ENCODE measurements at places on chromosomes 16 and 17.

GRCh38 chr16:81210807-81211206 lies 27.7 kb upstream of the BCO1 start:
- no peak for DNase-seq
- H3K4me1 ChIP-seq = no peaks in the 10 kb centered on the region
- no peak overlapping the region for H3K27ac ChIP-seq
- no peak overlapping the region for H3K4me3 ChIP-seq

- H3K27ac ChIP-seq = no peak overlapping the region
- no peaks in the 10 kb centered on the region for H3K4me1 ChIP-seq
- no peaks in the 10 kb centered on the region for H3K36me3 ChIP-seq
- no peak for DNase-seq
Observed at GRCh38 chr16:2350500-2350899, 10.0 kb upstream of the ABCA3 start.

- no peak overlapping the region for H3K27ac ChIP-seq
- no peak for DNase-seq
- H3K4me1 ChIP-seq = no peaks in the 10 kb centered on the region
- no peaks in the 10 kb centered on the region for H3K36me3 ChIP-seq
- no peaks in the 10 kb centered on the region for H3K27me3 ChIP-seq
Observed at GRCh38 chr16:47056688-47057629, 83.5 kb upstream of the DNAJA2 start.

DNA sequence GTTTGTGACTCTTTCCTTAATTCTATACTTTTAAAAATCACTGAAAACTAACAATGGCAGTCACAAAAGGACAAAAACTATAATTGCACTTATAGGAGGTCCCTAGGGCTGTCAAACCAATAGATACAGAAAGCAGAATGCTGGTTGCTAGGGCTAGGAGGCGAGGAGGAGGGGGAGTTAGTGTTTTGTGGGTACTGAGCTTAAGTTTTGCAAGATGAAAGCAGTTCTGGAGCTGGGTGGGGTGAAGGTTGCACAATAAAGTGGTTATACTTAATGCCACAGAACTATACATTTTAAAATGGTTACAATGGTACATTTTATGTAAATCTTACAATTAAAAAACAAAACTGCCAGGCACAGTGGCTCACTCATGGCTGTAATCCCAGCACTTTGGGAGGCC lies 27.3 kb downstream of the NUBP1 start:
- no peaks in the 10 kb centered on the region for H3K4me1 ChIP-seq
- no peak overlapping the region for H3K4me3 ChIP-seq
- DNase-seq = no peak

- H3K4me3 ChIP-seq = no peak overlapping the region
- peaks cover 4% of the 10 kb centered on the region for H3K4me1 ChIP-seq
- H3K36me3 ChIP-seq = no peaks in the 10 kb centered on the region
- H3K27ac ChIP-seq = no peak overlapping the region
Observed at GRCh38 chr16:53937161-53937880, 233.4 kb downstream of the FTO start.

DNA sequence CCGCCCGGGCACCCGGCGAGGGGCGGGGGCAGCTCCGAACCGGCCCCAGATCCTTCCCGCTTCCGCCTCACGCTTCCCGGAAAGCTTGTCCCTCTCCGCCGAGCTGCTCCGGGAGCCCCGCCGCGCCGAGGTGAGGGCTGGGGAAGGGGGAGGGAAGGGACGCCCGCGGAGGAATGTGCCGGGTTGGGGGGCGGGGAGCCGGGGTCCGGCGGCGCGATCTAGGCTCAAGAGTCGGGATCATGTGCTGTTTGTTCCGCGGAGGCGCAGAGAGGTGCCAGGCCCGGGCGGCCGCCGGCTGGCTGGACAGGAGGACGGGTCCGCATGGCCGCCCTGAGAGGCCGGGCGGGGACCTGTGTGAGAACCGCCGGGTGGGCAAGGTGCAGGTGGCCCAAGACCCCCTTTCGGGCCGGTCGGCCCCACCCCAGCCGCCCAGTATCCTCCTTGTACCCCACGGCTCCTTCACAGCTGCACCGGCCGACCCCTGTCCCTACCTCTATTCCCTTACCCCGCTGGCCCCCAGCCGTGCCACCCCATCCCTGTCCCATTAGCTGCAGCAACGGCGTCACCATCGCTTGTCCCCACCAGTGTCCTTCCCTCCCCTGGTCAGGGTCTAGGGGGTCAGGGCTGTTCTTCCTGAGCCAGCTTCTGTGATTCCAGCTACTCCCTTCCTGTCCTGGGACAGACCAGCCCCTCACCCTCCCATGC lies 429 bp downstream of the KIF1C start:
- DNase-seq = no peak
- peaks cover 21% of the 10 kb centered on the region for H3K36me3 ChIP-seq
- peaks cover 32% of the 10 kb centered on the region for H3K4me1 ChIP-seq
- peak overlapping the region; percentile 92 for H3K27ac ChIP-seq
- H3K27me3 ChIP-seq = no peaks in the 10 kb centered on the region

GRCh38 chr17:73340093-73340596 lies 28.3 kb upstream of the CDC42EP4 start:
- DNase-seq = no peak
- H3K27ac ChIP-seq = peak overlapping the region; percentile 88
- H3K36me3 ChIP-seq = no peaks in the 10 kb centered on the region
- H3K27me3 ChIP-seq = no peaks in the 10 kb centered on the region
- H3K4me1 ChIP-seq = peaks cover 57% of the 10 kb centered on the region
- no peak overlapping the region for H3K4me3 ChIP-seq

- H3K36me3 ChIP-seq = no peaks in the 10 kb centered on the region
- H3K4me3 ChIP-seq = no peak overlapping the region
- DNase-seq = no peak
- no peaks in the 10 kb centered on the region for H3K4me1 ChIP-seq
- no peaks in the 10 kb centered on the region for H3K27me3 ChIP-seq
Observed at GRCh38 chr17:58974354-58974753, 132.3 kb downstream of the TRIM37 start.

DNA sequence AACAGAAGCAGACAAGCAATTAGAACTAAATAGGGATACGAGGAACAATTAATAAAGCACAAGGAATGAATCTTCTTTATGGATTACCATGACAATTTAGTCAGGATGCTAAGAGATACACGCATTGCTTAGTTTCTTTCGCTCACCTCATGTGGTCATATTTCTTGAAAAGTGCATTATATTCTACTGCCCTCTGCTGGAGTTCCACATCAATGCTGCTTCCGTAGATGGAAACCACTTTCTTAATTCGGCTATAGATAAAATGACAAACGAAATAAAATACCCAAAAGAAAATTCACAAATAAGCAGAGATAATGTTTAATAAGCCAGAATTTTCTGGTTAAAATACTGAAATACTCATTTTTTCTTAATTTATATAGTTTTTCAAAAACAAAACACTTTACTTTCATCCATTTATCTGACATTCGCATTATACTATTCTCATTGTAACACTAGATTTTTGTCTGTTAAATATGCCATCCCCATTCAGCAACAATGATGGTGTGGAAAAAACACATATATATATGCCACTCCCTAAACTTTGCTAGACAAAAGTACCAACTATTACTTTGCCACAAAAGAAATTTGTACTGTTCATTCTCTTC lies 22.0 kb upstream of the PHLPP2 start:
- no peaks in the 10 kb centered on the region for H3K4me1 ChIP-seq
- H3K27ac ChIP-seq = no peak overlapping the region
- H3K36me3 ChIP-seq = peaks cover 67% of the 10 kb centered on the region
- DNase-seq = no peak
- H3K27me3 ChIP-seq = no peaks in the 10 kb centered on the region
- no peak overlapping the region for H3K4me3 ChIP-seq

GRCh38 chr17:32551186-32551955 lies 64.6 kb downstream of the CDK5R1 start:
- no peaks in the 10 kb centered on the region for H3K4me1 ChIP-seq
- H3K27me3 ChIP-seq = no peaks in the 10 kb centered on the region
- no peaks in the 10 kb centered on the region for H3K36me3 ChIP-seq
- no peak for DNase-seq
- H3K27ac ChIP-seq = no peak overlapping the region

- H3K4me3 ChIP-seq = no peak overlapping the region
- no peak for DNase-seq
- H3K27me3 ChIP-seq = no peaks in the 10 kb centered on the region
- no peaks in the 10 kb centered on the region for H3K36me3 ChIP-seq
- no peak overlapping the region for H3K27ac ChIP-seq
- H3K4me1 ChIP-seq = no peaks in the 10 kb centered on the region
Observed at GRCh38 chr16:6081320-6081976, 983.9 kb upstream of the EEF2KMT start.

GRCh38 chr17:44915862-44916780 lies 821 bp upstream of the GFAP start:
- peak overlapping the region; percentile 81 for H3K27ac ChIP-seq
- H3K4me1 ChIP-seq = peaks cover 13% of the 10 kb centered on the region
- H3K4me3 ChIP-seq = no peak overlapping the region
- H3K36me3 ChIP-seq = no peaks in the 10 kb centered on the region
- no peaks in the 10 kb centered on the region for H3K27me3 ChIP-seq
- no peak for DNase-seq

GRCh38 chr16:86498671-86499439 lies 11.5 kb upstream of the FOXF1 start:
- peaks cover 46% of the 10 kb centered on the region for H3K27me3 ChIP-seq
- no peak overlapping the region for H3K27ac ChIP-seq
- no peak for DNase-seq
- H3K4me3 ChIP-seq = peak overlapping the region; percentile 49

- H3K27me3 ChIP-seq = no peaks in the 10 kb centered on the region
- no peak overlapping the region for H3K4me3 ChIP-seq
- H3K36me3 ChIP-seq = no peaks in the 10 kb centered on the region
- H3K27ac ChIP-seq = no peak overlapping the region
Observed at GRCh38 chr16:82043680-82044584, 8.9 kb downstream of the HSD17B2 start.

- DNase-seq = no peak
- H3K27ac ChIP-seq = no peak overlapping the region
- H3K27me3 ChIP-seq = no peaks in the 10 kb centered on the region
Observed at GRCh38 chr17:17440938-17441675, 35.7 kb upstream of the MED9 start.

DNA sequence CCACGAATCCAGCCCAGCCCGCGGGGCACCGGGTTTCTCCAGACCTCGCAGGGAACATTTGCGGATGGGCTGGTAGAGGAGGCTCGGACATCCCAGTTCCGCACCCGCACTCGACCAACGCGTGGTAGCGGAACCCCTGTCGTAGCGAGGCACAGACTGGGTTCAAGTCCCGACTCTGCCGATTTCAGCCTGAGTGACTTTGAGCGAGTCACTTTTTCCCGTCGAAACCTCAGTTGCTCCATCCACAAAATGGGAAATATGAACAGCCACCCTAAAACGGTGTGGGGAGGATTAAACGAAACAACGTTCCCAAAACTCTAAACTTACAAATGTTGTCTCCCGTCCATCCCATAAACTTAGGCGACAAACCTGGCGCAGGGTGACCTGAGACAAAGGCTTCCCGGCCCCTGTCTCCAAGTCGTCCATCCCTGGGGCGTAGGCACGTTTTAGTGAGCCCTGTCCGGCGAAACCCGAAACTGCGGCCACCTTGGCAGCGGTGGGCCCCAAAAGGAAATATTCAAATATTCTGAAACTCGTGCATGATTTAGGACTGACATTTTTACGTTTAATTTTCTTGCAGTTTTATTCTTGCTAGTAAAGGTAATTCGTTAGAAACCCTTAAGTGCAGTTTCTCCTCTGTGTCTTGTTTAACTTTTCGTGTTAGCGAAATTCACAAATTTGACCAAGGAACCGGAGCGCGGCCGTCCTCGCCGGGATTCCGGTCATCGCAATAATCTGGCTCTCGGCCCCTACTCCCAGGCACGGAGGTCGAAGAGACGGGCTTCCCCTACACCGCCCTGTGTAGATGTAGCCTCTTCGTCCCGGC lies 1.9 kb upstream of the MLLT6 start:
- H3K36me3 ChIP-seq = no peaks in the 10 kb centered on the region
- H3K4me1 ChIP-seq = no peaks in the 10 kb centered on the region
- no peak for DNase-seq

DNA sequence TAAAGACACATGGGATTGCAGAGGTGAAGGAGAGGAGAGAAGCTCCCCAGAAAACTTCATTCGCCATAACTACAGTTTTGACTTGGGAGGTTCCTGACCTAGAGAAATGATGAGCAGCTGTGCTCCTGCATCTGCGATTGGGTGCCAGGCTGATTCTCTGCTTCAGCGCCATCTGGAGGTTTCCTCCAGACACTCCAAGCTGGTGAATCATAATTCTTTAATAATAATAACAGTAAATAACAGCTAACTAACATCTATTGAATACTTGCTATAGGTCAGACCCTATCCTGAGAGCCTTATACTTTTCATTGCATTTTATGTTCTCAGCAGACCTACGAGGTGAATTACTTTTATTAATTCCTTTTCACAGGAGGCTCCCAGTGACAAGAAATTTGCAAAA lies 575.8 kb downstream of the TOX3 start:
- no peaks in the 10 kb centered on the region for H3K4me1 ChIP-seq
- no peaks in the 10 kb centered on the region for H3K36me3 ChIP-seq
- H3K27ac ChIP-seq = no peak overlapping the region
- no peaks in the 10 kb centered on the region for H3K27me3 ChIP-seq
- no peak for DNase-seq
- no peak overlapping the region for H3K4me3 ChIP-seq

- no peaks in the 10 kb centered on the region for H3K4me1 ChIP-seq
- no peak for DNase-seq
- H3K27me3 ChIP-seq = no peaks in the 10 kb centered on the region
Observed at GRCh38 chr17:56222255-56222654, 69.0 kb downstream of the ANKFN1 start.

- no peak for DNase-seq
- no peaks in the 10 kb centered on the region for H3K27me3 ChIP-seq
- H3K36me3 ChIP-seq = peaks cover 21% of the 10 kb centered on the region
- H3K4me1 ChIP-seq = peaks cover 21% of the 10 kb centered on the region
- H3K4me3 ChIP-seq = no peak overlapping the region
Observed at GRCh38 chr16:68328860-68329390, 18.1 kb downstream of the PRMT7 start.

DNA sequence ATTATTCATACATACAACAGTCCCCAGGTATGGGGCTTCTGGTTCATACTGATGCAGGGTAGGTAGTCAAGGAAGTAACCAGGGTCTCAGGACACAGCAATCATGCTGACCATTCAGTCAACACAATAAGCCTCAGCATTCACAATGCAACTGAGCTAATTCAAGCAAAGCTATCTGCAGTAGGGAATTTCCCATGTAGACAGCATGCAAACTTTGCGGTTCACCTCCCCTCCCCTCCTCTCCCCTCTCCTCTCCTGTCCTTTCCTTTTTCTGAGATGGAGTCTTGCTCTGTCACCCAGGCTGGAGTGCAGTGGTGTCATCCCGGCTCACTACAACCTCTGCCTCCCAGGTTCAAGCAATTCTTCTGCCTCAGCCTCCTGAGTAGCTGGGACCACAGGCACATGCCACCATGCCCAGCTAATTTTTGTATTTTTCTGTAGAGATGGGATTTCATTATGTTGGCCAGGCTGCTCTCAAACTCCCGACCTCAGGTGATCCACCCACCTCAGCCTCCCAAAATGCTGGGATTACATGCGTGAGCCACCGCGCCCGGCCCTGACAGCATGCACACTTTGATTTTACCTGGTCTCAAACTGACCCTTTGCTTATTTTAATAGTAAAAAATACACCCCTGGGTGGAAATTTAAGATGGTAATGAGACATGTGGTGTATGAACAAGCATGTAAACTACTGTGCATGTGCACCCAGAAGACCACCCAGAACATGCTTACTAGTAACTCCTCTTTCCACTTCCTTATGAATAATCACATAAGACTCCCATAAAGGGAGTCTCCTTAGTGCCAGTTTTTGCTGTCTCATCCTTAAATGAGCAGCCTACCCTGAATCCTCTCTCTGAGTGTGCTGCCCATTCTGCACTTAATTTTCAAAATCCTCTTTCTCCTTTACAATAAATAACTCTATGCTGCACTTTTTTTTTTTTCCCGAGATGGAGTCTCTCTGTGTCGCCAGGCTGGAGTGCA lies 9.3 kb upstream of the RNF135 start:
- H3K36me3 ChIP-seq = no peaks in the 10 kb centered on the region
- H3K27ac ChIP-seq = no peak overlapping the region
- no peak for DNase-seq
- peaks cover 4% of the 10 kb centered on the region for H3K4me1 ChIP-seq
